ENCODE measurements at places on chromosomes 13 and 19.

DNA sequence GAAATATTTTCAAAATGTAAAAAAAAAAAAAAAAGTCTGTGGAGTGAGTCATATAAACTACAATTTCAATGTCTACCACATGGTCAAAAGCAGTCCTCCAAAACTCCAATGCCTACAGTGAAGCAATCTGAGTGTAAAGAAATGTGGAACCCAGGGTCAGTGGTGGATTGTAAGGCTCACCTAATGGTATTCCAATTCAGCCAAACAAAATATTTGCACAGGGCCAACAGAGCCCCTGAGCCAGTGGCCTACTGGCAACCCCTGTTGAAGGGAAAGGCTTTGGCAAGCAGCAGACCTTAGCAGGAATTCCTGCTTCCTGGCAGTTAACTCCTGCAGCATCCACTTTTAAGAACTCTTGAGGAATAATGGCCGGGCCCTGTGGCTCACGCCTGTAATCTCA lies 3.4 kb downstream of the DNMT1 start:
- no peak for DNase-seq

DNA sequence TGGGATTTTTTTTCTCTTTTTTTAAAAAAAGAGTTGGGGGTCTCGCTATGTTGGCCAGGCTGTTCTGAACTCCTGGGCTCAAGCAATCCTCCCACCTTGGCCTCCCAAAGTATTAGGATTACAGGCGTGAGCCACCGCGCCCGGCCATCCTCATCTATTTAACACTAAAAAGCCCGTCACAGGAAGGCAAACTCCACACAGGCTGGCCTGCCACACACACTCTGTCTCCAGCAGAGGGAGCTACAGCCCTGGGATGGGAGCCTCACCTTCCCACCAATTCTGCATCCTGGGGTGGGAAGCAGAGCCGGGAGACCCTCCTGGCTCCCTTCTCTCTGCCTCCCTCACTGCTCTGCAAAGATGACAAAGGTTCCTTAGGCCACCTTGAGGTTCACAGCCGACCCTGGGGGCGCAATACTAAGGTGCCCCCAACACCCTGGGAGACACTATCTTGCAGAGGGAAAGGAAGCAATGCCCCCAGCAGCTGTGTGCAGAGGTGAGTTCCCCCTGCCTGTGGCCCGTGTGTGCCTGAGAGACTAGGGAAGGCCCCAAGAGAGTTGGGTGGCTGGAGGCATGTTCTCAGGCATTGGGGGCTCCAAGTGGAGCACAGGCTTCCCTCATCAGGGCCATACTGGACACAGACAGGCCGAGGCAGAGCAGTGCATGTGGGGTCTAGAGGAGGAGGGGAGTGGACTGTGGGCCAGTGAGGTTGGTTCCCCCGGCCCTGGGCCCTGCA lies 27.4 kb upstream of the TIMM44 start:
- no peak for DNase-seq

GRCh38 chr13:110921209-110921608 lies 6.3 kb upstream of the ANKRD10 start:
- DNase-seq, result no peak

GRCh38 chr13:33352526-33352925 lies 67.0 kb upstream of the STARD13 start:
- no peak for DNase-seq

- no peak for DNase-seq
Observed at GRCh38 chr19:48186541-48186991, 16.1 kb downstream of the ZSWIM9 start.

DNA sequence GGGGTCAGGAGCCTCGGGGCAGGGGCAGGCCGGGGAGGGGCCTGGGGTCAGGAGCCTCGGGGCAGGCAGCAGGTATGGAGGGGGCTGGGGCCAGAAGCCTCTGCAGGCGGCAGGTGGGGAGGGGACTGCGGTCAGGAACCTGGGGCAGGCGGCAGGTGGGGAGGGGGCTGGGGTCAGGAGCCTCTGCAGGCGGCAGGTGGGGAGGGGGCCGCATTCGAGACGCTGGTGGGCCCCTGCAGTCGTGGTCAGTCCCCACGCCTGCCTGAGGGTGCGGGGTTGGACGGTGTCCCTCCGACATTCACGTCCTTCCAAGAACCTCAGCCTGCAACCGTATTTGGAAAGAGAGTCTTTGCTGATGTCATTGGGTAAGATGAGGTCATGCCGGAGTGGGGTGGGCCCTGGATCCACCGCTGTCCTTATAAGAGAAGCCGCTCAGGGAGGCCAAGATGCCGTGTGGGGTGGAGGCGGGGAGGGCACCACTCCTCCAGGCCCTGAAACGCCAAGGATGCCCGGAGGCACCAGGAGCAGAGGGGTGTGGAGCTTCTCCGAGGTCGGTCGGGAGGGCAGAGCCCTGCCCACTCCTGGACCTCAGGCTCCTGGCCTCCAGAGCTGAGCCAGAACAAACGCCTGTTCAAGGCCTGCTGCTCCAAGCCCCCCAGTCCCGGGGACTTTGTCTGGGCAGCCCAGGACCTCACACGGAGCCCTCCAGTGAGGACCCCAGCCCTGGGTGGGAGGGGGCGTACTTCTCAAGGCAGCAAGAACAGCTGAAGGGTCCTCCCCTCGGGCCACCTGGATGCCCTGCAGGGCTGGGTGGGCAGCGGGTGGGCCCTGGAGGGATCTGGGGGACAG lies 30.1 kb downstream of the PIP5K1C start:
- DNase-seq, result no peak

DNA sequence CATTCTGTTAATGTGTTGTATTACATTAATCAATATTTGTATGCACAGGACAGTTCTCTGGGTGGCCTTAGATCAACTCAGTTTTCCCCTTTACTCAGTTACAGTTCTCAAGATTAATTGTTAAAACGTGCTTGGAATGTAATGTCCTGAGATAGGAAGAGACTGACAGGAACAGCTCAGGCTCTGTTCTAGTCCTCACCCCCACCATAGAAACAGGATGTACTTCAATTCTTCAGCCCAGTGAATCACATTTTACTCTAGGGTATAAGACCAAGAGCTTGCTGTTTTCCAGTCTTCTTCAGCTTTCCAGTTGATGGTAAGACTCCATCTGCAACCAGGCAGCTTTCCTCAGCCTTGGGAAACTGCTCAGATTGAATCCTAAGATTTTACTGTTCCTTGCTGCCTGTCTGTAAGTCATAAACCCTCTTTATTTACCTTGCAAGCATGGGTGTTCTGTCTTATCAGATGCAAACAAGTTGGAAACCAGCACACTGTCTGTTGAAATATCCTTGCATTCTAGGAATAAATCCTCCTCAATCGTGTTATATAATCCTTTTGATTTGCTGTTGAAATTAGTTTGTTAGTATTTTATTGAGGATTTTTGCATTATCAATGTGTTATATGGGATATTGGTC lies 836.9 kb upstream of the PCDH9 start:
- DNase-seq, result no peak

DNA sequence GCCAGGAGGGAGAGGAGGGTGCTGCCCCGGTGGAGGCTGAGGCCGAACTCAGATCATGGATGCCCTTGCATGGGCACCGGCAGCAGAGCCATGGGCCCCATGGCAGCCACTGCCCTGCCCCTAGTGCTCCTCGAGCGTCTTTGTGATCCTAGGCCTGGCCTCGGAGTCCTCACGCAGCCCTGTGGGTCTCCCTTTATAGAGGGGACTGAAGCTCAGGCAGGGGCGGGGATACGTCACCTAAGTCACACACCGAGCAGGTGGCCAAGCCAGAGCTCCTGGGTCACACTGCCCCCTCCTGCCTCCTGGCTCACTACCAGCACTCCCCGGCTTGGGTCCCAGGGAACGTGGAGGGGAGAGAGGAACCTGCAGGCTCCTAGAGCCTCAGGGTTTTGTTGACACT lies 28.7 kb downstream of the DHX34 start:
- no peak for DNase-seq

- peak; percentile 92 for DNase-seq
Observed at GRCh38 chr13:110471833-110472162, 89.7 kb downstream of the RAB20 start.

DNA sequence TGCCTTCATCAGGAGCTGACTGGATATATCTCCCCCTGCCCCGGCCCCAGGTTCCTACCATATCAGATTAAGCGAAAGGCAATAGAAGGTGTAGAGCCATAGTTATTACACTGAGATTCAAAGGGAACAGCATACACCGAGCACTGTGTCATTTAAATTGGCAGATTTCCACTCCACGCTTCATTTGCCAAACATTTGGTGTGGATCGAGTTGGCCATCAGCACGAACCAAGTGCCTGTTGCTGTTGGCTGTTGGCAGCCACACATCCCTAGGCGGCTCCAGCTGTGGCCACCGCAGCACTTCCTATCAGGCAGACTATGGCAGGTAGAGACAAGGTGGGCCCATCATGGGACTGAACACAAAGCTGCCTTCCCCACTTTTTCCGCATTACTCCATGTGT lies 115.8 kb downstream of the CCNA1 start:
- no peak for DNase-seq

GRCh38 chr13:46553521-46553885 lies 533 bp downstream of the LRCH1 start:
- no peak for DNase-seq

DNA sequence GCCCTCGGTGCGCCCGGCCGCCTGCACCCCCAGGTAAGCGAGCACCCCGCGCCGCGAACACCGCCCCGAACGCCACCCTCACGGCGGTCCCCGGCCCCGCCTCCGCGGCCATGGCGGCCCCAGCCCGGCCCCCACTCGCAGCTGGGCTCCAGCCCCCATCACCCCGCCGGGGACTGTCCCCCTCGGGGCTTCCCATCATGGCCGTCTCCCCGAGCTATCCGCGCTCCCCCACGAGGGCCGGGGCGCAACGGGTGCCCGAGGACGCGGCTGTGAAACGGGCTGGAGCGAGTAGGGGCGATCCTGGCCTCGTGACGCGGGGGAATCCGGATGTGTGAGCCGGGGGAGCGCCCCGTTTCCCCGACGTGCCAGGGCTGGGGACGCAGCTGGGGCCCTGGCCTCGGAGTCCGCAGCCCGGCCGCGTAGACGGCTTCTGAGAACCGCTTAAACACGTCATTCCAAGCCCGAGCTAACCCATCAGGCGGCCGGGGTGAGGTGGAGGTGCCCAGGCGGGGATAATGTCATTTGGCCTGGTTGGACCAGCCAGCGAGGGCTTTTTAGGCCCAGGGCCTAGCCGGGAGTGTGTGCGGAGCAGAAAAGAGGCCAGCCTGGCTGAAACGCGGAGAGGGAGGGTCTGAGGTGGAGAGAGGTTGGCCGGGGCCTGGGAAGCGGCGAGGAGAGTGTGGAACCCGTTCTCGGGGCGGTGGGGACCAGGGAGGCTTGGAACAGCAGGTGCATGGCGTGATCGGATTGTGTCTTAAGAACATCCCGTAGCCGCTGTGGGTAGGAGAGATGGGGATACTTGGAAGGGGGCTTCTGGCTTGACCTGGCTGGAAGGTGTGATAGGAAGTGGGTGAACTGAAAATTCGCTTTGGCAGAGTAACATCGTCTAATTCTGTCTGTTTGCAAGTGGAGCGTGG lies 550 bp downstream of the CERS4 start:
- DNase-seq, result no peak

DNA sequence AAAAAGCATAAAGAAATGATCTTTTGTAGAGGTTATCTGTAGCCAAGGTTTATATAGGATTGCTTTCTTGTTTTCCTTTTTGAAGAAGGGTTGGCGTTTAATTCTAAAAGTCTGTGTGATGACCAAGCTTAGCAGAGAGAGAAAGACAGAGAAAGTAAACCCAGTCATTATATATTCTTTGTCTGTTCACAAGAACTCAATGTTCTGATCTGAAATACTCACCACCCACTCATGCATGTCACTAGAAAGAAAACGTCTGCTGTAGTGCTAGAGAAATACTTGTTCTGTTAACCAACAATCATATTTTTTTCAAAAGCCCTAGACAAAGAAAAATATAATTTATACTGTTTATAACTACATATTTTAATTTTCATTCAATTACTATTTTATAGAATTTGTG lies 173.7 kb upstream of the SLITRK5 start:
- no peak for DNase-seq

- DNase-seq, result no peak
Observed at GRCh38 chr13:39149896-39150295, 111.6 kb downstream of the NHLRC3 start.

GRCh38 chr19:39100500-39101166 lies 16.5 kb downstream of the ACP7 start:
- no peak for DNase-seq

- no peak for DNase-seq
Observed at GRCh38 chr13:75404726-75405125, 77.2 kb downstream of the TBC1D4 start.

- DNase-seq, result no peak
Observed at GRCh38 chr13:39341251-39341650, 261.7 kb downstream of the LHFPL6 start.

DNA sequence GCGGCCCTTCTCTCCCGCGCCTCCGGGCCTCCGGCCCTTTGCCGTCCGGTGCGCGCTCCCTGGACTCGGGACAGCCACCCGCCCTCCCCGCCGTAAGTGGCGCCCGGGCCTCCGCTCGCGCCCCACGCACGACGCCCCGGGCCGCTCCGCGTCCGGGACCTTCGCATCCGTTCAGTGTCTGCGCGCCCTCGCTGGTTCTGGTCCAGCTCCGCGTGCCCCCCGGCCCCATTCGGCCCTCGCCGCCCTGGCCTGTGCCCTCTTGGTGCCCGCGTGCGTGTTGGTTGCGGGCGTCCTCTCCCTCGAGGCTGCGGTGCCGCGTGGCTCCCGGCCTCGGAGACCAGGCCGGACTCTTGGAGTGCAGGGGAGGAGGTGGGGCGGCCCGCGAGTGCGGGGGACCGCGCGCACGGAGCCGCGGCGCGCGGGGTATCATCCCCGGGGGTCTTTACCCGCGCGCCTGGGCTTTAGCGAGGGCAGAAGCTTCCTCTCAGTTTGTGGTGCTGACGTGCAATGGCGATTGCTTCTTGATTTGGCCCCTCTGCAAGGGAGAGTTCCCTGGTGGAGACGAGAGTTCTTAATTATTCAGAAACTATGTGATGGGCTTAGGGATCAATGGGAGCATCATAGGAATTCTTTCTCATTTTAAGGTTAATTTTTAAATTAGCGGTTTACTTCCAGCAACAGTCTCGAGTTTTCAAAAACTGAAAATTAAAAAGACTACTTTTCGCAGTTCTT lies 757 bp downstream of the WASF3 start:
- DNase-seq, result no peak

DNA sequence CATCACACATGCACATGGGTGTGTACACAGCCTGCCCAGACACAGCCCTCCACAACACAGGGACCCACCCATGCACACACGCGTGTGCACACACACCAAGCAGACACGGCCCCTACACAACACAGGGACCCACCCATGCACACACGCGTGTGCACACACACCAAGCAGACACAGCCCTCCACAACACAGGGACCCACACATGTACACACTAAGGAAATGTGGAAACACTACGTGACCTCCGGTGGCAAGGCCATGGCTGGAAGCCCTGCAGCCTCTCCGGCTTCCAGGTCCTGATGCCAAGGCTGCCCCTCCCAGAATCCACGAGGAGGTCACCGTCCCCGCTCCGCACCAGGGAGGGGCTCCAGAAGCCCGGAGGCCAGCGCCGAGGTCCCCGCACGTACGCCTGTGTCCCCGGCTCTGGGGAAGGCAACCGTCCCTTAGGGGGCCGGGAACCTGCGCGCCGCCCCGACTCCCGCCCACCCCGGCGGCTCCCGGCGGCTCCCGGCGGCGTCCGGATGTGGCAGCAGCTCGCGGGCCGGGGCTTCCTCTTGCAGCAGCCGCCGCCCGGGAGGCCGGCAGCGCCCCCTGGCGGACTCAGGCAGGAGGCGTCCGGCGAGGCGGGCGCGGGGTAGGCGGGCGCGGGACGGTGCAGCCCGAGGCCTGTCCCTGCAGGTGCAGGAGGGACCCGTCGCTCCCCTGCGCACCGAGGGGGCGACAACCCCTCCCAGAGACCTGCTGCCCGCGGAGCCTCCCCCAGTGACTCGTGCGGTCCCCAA lies 29.8 kb upstream of the GRTP1 start:
- peak; percentile 18 for DNase-seq

Measured in GM12864 (cell line).